ENCODE measurements at places on chromosomes 1 and 21. TPM values are rescaled to one million over a fixed set of nuclear protein-coding genes. Genes with fewer than 3 reads are reported as not detected.

DNA sequence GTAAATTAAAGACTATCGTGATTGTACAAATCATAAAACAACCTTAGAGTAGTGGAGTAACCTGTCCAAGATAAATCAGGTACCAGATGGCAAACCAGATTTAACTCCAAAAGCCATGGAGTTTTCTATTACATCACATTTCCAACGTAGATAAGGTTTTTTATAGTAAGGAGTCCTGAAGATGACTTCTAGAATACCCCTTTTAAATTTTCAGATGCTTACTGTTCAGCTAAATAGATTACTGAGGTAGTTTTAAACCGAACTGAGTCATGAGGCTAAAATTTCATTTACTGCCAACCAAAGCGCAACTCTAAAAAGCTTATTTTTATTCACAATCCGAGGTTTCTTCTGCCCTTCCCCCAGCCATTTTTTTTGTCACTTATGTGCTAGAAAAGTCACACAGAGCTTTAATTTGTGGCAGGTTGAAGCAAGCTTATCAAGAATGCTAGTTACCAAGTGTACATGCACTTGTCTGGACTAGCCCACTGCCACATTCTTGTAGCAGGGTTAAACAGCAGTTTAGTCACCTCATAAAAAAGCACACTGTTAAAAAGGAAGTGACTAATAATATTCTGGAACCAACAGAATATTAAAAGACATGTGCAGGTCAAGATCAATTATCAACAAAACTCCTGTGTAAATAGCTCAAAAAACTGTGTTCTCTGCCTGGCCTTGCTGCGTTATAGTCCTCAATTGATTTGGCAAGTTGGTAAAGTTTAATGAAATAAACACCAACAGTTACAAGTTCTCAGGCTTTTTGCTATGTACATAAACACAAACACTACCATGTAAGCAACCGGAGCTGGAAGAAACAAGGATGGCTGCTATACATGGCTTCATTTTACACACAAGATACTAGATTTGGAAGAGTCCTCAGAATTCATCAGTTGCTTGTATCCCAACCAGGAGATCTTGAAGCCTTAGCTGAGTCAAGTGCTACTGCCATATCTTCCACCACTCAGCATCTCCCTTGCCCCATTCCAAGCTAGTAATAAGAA lies 180.3 kb upstream of the DMRTA2 start:
- no peak for DNase-seq

DNA sequence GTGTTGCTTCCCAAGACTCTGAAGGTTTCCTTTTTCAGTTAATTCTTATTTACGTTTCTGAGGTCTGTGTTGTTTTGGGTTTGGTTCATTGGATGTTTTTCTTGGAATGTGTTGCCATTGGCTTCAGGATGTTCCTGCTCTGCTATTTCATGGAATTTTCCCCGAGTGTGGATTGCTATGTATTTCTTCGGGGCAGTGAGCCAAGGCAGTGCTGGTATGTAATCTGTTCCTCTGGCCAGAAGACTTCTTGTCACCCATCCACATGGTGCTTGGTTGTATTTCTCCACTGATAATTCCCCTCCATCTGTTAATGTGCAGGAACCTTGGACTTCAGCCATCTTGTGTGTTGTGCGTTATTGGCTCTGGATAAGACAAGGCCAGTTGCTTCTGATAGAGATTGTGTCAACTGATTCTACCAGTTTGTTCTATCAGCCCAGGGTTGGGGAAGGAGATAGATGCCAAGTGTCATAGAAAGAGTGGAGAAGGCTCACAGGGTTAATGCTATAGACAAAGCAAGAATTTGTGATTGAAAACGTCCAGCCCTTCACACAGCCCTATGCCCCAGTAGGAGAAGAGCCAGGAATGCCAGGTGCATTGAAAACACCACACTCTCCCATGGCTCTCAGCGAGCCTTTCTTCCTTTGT lies 505.2 kb downstream of the PLPP3 start:
- DNase-seq = peak; percentile 87

GRCh38 chr1:110525249-110525595 lies 6.2 kb upstream of the KCNA10 start:
- no peak for DNase-seq

DNA sequence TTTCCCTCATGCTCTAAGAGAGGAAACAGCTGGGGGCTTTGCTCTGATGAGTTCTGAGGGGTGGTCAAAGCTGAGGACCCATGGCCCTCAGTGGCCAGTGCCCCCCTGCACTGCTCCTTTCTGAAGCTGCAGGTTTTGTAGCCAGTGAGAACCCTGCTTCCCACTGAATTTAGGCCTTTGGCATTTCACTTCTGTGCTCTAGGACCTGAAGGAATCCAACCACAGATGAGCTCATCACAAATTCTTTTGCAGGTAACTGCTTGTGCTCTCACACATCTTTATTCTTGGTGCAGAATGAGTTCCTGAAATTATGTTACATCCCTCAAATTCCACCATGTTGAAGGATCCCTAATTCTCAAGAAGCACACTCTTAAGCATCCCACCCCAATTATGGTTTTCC lies 248.7 kb upstream of the IRF2BP2 start:
- DNase-seq = no peak

Gene CACNA1S
- total RNA-seq = not detected

Gene KISS1
- total RNA-seq = not detected

Gene LENEP
- not detected for total RNA-seq

Gene TDRD5
- total RNA-seq = 0.12 TPM
